M059J (cell line): ENCODE measurements at places on chromosomes 1 and 21.
A peak's percentile ranks its signal among the peaks of the same experiment; 100 is the strongest.

DNA sequence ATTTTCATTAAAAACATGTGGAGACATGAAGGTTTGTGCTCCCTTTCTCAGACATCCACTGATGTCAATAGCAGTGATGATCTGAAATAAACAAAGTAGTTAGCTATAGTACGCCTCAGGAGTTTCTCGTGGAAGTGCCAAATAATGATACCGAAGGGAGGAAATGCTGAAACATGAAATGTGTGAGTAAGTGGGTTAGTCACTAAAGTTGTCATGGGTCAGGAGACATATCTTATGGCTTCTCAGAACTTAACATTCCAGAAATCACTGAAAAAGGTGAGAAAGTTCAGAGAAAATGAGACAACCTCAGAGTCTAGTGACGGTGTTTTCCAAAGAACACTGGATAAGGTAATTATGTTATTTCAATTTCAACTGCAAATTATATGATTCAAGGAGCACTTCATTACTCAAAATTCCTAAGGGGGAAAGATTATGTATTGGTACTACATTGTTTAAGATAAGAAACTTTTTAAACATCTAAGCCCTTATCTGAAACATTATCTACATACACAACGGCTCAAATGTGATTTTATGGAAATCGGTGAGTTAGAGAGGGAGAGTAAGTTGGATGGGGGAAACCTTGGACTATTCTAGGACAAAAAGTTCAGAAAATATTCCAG is 20.6 kb downstream of the NIBAN1 start:
- peak; percentile 84 for DNase-seq

DNA sequence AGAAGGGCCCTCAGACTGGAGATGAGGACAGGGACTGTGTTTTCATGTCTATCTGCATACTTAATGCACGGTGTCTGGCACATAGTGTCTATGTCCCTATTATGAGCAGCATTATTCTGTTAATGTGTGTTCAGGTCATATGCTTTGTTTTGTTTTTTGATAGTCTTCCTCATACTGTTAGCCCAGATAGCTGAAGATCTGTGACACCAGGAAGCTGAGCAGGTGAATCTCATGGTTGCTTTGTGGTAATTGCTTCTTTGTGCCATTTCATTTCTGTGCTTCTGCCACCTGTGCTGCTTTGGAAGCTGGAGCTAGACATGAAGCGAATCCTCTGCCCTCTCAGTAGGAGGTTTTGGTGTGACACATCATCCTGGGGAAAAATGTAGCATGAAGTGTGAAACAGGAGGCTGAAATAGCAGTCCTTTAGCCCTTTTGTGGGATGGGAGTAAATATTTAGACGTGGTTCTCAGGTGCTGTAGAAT is 15.8 kb downstream of the SMAP2 start:
- no peak for DNase-seq

- DNase-seq, result peak; percentile 59
Measured at GRCh38 chr1:179867493-179868330, 9.9 kb downstream of the TOR1AIP2 start.

DNA sequence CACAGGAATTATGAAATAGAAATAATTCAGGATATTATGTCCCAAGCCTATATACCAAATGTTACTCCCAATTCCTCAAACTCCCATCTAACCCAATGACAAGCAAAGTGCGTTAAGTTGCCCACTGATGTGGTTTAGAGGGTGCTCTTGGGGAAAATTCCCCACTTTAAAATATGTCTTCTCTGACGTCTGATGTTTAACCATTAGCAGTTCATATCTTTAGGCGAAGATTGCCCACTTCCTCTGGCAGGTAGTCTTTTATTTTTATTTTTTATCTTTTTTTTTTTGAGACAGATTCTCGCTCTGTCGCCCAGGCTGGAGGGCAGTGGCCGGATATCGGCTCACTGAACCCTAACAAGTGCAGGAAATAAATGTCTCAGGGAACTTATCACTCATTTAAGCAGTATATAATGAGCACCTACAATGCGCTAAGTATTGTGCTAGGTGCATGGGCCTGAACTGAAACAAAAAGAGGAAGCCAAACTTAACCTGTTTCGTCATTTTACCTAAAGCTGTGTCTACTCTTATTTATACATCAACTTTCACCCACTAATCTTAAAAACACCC is 1.3 kb upstream of the LYST start:
- DNase-seq, result no peak

GRCh38 chr1:1462318-1462966 is 9.1 kb upstream of the ATAD3B start:
- no peak for DNase-seq

DNA sequence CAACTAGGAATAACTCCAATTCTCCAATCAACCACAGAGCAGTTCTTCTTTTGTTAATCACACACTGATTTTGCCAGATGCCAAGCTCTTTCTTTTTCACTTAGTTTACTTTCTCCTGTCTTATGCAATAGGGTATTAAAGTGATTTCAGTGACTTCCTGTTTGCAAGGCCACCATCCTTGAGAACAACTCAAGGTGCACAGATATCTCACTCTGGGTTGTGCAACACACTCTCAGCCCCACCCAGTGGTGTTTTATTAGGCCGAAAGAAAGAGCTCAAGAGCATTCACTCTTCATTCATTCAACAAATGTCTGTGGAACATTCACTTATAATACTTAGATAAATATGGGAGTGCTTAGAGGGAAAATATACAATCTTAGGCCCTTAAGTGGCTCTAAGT is 352.5 kb downstream of the ZNF326 start:
- DNase-seq, result no peak

DNA sequence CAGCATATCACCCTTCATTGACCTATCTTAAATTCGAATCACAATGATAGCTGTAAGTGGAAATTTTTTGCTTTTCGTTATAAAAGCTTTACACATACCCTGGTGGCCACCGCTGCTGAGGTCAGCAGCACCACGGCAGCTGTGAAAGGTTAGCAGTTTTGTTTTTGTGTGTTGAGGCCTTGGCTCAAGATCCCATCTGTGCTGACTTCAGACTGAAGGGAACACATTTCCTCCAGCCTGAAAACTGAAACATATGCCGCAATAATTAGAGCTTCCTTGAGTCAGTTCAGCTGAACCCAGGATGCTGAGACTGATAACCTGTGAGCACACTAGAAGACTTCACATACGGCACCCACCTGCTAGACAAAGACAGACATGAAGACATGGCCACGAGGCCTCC is 103.0 kb downstream of the SMYD3 start:
- DNase-seq, result no peak

DNA sequence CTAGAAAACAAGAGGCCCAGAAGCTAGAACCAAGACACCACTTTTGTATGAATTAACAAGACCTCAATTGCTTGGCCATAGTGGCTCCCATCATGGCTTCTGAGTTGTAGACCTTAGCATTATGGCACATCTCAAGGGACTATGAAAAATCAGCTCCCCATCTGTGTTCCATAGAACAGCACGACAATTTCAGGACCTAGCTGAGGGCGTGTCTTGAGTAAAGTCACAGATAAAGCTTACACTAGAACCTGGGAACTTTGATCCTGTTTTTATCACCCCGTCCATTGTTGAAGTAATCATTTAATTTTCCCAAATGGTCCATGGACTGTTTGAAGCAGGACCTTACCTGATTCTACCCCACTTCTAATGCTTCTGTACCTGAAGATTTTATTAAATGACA is 44.8 kb downstream of the RUNX1 start:
- no peak for DNase-seq

DNA sequence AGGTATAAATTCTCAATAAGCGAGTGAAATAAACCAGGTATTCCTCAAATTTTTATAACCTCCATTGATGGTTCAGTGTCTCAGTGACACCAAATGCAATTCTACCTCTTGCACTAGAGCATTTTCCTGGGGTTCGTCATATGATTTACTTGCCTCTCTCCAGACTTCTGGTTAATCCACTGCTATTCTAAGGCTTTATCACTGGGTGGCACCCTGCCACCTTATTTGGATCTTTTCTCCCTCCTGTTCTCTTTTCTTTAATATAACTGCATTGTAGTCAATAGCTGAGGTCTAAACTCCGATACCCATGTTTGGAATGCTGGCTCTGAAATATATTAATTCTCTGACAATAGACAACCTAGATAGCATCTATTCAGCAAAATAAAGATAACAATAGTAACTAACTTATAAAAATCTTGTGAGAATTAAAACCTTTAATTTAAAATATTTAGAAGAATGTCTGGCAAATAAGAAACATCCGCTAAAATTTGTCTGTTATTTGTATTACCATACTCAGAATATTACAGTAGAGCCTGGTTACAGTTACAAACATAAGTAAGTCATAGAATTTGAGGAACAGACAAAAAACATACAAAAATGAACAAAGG is 436.4 kb downstream of the PLA2G4A start:
- DNase-seq, result peak; percentile 50

DNA sequence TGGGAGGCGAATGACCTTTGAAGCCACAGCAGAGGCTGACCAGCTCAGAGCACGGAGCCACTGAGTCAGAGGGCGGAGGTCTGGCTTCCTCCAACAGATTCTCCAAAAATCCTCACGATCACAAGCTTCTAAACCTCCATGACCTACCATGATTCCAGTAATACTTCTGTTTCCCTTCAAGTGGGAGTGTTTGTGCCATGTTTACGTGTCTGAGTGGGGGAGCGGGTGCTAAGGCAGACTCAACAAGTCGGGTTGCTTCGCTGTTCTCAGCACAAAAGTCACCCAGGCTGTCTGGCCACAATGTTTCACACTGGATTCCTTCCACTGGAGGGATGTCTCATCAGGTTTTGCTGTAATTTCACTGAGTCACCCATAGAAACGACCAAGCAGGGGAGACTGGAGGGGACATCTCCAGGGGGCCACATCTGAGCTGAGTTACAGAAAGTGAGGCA is 86.2 kb downstream of the SLC66A1 start:
- DNase-seq, result peak; percentile 97

GRCh38 chr1:21716169-21716568 is 47.0 kb upstream of the RAP1GAP start:
- DNase-seq, result no peak

DNA sequence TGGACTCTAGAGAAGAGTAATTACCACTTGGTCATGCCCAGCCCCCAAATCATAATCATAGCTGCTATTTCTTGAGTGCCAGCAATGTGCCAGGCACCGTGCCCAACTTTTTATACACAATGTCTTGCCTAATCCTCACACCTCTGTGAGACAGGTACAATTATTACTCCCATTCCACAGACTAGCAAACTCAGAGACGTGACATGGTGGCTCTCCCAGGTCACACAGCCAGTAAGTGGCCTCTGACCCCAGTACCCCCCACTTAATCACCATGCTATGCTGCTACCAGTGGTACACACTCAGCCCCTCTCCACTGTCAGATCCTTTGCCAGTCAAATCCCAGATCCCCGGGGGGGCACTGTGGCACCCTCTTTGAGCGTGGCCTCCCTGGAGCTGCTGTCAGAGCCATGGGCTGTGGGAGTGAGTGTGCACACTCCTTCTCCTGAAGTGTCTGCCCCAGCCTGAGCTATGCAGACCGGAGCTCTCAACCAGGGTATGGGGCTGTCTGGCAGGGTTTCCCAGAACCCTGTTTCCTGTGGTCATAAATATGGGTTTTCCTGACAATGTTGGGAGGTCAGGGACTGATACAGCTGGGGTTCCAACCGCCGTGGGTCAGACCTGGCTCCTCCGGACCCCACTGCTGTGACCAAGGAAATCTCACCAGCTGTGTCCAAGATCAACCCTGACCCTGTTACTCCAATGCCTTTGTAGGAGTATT is 51.8 kb downstream of the LACTBL1 start:
- DNase-seq, result no peak

GRCh38 chr1:164648636-164649035 is 89.7 kb downstream of the PBX1 start:
- DNase-seq, result peak; percentile 89

DNA sequence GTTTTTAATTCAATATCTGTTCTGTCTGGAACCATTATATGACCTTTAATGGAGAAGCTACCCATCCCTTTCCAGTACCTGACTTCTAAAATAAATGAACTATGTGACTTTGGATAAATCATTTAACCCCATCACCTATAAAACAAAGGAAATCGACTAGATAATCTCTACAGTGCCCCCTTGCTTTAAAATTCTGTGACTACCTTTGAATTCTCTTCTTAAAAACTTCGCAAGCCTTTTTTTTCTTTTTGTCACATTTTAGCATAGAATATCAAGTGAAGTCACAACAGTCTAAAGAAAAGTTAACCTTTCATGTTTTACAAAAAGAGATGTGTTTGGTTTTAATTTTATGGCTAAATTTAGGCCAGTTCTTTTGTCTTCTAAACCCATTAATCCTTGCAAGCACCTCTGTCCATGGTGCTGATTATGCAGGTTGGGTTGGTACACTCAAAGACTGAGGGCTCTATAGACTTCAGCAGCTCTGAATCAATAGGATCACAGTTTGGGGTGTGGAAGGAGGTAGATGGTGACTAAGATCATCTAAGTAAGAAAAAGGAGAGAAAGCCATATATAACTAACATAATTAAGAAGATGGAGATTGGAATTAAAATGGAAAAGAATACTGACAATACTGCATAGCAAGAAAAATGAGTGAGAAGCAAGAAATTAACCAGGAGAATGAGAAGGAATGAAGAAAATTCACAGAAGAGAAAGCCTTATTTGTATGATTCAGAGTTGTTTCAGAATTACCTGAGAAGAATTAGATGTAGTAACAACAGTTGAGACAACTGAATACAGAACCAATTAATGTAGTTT is 59.2 kb downstream of the TBX15 start:
- peak; percentile 45 for DNase-seq

- DNase-seq, result no peak
Measured at GRCh38 chr1:47224676-47225399, 7.2 kb downstream of the TAL1 start.

DNA sequence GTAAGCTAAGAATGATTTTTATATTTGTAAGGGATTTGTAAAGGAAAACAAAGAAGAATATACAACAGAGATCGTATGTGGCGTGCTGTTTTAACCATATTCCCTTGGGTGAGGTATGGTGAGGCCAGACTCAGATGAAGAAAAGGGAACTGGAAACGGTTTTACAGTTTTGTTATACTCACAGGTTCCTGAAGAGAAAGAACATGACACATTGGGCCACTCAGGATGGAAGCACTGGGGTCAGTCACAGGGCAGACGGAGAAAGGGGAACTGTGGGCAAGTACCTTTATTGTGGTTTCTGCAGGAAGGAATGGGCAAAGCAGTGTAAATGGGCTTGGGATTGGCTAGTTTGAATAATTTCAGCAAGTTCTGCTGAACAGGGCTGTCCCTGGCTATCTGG is 177.4 kb downstream of the LBR start:
- DNase-seq, result peak; percentile 46
